ENCODE measurements at places on chromosomes 5 and 9. TPM values are rescaled to one million over a fixed set of nuclear protein-coding genes. Genes with fewer than 3 reads are reported as not detected.

DNA sequence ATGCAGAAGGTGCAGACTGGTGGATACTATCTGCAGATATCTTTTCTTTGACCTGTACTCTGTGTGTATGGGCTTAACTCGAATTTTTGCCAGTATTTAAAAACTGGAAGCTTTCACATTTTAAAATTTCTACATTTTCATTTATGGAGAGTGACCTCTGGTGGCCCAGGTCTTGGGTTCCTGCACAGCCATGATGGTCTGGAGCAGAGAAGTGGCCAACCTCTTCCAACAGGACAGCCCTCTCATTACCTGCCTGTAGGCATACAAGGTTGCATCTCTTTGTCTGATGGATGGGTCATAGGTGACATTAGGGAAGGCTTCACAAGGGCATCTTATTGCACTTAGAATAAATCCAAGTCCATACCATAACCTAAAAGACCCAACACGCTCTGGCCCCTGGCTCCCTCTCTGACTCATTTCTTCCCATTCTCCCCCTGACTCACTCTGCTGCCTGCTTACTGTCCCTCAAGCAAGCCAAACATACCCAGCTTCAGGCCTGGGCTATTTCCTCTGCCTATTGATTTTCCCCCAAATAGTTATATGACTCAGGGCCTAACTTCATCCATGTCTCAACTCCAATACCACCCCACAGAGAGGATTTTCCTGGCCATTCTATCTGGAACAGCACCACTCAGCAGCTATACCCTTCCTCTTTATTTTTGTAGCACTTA is 113.3 kb upstream of the SLC1A3 start:
- DNase-seq: no peak

ACOT12 gene
- not detected for total RNA-seq

DNA sequence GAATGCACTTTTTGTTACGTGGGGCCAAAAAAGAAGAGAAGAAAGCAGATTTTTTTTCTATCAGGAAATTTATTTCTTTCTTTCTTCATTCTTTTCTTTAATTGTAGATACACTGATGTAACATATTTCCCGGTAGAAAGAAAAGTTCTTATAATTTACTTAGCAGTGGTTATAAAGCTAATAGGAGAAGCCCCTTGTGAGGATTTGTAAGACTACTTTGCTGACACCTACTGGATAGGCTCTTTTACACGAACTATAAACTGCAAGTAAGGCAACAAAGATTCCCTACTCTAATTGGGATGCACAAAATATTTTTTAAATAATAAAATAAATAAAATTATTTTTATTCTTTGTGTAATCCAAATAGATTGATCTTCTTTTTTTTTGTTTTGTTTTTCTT is 284.4 kb downstream of the DNAH5 start:
- DNase-seq: no peak

PCDHB11 gene
- total RNA-seq: 0.73 TPM

- DNase-seq: peak; percentile 19
Measured at GRCh38 chr9:74132986-74133385, 364.1 kb upstream of the RORB start.

DNA sequence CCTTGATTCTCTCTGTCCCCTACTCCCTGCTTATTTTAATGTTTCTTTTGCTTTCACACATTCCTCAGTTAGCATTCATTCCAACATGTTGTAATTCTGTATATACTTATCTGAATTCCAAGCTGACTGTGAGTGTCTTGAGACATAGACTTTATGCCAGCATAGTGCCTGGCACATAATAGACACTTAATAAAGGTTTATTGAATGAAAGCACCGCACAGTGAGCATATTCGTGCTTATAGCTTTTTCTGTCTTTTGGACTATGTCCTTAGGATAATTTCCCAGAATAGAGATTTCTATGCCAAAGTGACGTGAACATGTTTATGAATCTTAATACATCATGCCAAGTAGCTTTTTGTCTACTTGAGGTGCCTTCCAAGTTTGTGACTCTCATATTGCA is 174.6 kb downstream of the CD180 start:
- DNase-seq: no peak

NFIB gene
- total RNA-seq: 104 TPM

DNA sequence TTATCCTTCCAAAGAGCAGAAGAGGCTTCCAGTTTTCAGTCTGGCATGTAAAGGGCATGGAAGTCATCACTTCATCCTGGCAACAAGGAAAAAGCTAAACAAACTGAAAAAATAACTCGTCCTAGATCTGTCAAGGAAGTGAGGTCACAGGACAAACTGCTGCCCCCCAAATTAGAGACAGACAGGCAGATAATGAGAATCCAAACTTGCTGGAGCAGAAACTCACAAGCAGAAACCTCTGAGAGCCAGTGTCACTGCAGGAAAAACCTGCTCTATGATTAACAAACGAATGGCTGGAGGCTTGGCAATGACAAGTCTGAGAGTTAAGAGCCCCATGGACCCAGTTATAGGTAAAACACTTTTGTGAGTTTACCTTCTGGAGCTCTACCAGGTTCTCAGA is 18.9 kb upstream of the MLANA start:
- DNase-seq: no peak

NANS gene
- total RNA-seq: 33.4 TPM

- no peak for DNase-seq
Measured at GRCh38 chr5:150525163-150525562, 17.2 kb downstream of the NDST1 start.

- DNase-seq: no peak
Measured at GRCh38 chr9:133282464-133283238, 7.7 kb upstream of the ABO start.

MLANA gene
- total RNA-seq: not detected

GRCh38 chr9:61665330-61665751 is 475.5 kb downstream of the SPATA31A7 start:
- no peak for DNase-seq

- DNase-seq: no peak
Measured at GRCh38 chr9:111483439-111483857, 735 bp downstream of the ECPAS start.

GRCh38 chr5:149938791-149939358 is 5.7 kb downstream of the PDE6A start:
- DNase-seq: no peak

DNA sequence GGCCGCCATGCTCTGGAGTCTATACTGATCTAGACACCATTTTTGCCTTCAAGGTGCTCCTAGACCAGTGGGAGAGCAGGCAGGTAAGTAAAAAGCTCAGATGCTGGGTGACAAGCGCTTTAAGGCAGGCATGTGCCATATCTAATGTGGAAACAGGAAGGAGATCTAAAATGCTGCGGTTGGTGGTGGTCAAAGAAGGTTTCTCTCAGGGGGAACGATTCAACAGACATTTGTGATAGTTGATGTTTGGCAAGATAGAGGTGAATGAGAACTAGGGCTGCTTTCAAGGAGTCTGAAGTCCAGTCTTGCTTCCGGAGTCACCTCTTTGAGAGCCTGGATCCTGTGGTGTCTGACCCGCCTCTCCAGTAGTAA is 146.2 kb upstream of the KLF4 start:
- DNase-seq: no peak

GRCh38 chr9:120956862-120957261 is 30.3 kb upstream of the TRAF1 start:
- DNase-seq: no peak

DNA sequence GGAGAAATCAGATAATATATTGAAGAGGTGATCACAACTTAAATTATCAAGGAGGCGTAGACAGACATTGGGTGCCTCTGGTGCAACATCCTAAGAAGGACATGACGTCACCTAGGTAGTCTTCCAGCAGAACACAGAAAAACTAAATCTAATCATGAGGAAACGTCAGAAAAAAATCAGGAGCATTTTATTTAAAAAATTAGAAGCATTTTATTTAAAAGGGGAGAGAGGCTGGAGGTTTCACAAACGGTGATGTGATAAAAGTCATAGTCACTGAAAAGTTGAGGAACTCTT is 254.6 kb downstream of the TMEM167A start:
- no peak for DNase-seq

MEGF10 gene
- 0.78 TPM for total RNA-seq

MAMDC2 gene
- 10.0 TPM for total RNA-seq

OGN gene
- 10.0 TPM for total RNA-seq

DNA sequence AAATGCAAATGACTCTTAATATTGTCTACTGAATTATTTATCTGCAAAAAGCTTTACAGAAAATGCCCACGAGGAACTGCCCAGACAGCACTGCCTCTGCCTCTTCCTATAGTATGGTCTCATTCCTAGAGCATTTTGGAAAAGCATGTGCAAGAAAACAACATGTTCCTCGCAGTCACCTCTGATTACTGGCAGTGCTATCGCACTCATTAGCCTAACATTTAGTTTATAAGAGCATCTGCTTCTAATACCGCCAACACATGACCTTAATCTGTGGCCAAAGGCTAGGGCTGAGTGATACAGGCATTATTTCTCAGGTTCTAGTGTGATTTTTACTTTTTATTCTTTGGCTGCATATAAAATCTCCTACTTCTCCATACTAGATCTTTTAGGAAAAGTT is 259.2 kb downstream of the FBXL17 start:
- DNase-seq: no peak

DNA sequence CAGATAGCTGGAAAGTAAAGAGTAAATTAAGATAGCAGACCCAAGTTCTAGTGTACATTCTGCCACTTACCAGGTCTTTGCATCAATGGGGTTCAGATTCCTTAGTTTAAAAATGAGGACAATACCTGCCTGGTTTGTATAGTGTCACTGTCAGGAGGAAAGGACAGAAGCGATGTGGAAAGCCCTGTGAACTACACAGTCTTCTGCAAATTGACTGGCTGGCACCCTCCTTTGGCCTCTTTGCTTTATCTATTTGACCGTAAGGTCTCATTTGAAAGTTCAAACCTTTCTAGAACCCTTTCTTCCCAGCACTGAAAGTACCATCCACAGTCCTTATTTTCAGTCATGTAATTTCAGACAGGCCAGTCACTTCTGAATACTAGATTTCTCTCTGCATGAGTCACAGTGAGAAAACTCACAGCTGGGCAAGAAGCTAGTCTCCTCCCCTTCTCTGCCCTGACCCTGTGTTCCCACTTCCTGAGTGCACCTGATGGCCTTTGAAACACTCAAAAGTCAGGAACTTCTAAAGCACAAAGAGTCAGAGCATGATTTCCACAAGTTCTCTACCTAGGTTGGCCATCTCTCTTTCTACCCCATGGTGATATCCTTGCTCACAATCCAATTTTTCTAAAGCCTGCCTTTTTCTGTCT is 91.3 kb upstream of the RASEF start:
- no peak for DNase-seq

DNA sequence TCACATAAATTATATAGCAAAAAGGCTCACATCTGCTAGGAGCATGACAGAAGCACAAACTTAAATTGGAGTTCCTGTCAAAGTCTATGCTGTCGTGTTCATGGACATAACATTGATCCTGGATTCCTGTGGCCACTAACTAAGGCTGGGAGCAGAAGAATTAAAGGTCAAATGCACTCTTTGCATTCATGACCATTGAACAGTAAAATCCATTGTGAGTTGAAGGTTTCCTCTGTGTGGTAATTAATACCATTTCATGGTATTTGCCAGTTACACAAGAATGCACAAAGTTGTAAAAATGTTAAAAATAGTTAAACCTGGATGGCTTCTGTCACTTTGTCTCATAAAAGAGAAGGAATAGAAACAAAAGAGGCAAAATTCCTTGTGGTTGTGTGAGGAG is 242.6 kb downstream of the NPR3 start:
- DNase-seq: no peak

- DNase-seq: no peak
Measured at GRCh38 chr5:151144922-151145321, 12.7 kb downstream of the ANXA6 start.

DNA sequence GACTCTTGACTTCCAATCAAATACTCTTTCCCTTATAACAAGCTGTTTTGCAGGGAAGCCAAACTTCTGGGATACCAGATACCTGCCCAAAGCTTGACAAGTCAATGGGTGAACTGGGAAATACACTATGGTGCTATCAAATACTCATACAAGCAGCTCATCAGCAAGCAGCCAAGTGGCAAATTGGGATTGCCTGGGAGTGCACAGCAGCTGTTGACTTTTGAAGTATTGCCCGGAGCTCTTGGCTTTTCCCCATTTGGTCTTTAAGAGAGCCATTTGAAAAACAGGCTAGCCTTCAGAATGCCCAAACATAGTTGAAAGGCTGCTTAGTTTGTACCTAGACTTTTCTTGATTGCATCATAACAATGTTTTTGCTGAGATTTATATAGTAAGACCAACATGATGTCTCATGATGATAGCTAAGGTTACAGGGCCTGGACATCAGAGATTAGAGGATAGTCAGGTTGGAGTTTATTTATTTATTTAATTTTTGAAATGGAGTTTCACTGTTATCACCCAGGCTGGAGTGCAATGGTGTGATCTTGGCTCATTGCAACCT is 210.1 kb upstream of the ZNF608 start:
- no peak for DNase-seq

GRCh38 chr9:71944754-71945375 is 33.4 kb downstream of the C9orf85 start:
- no peak for DNase-seq

DNA sequence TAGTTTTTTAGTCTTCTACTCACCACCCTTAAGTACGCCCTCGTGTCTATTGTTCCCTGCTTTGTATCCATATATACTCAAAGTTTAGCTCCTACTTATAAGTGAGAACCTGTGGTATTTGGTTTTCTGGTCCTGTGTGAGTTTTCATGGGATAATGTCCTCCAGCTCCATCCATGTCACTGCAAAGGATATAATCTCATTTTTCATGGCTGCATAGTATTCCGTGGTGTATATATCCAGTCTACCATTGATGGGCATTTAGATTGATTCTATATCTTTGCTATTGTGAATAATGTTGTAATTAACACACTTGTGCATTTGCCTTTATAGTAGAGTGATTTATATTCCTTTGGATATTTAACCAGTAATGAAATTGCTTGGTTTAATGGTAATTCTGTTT is 579.9 kb downstream of the CDH18 start:
- no peak for DNase-seq

DNA sequence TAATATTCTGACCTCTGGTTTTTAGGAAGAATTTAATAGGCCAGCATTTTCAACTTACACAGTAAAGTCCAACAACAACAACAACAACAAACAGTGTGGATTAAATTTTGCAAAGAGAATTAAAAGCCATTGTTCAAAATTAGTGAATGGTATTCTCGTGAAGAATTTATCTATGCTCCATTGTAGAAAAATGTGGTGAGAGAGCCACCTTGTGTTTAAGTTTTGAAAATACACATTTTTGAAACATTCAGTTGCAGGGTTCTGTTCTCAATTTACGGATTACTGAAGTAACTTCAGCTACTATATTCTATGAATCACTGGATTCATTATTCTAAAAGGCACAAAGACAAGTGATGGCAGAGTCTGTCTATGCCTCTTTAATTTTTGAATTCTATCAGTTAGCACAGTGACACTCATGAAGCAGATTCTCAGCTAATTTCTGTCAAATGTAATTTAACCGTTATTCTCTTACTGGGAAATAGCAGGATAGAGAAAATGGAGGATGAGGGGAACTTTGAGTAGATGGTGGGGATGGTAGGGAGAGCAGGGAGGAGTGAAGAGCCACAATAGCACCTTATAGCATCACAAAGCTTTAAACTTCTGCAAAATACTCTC is 11.0 kb downstream of the CCDC152 start:
- DNase-seq: no peak
